Activated CD4-positive, alpha-beta T cell treated with anti-CD3 and anti-CD28 coated beads, Interleukin-2, amount 50 U/mL, for 1 hour (primary cell): ENCODE measurements at places on chromosomes 3 and 15.

DNA sequence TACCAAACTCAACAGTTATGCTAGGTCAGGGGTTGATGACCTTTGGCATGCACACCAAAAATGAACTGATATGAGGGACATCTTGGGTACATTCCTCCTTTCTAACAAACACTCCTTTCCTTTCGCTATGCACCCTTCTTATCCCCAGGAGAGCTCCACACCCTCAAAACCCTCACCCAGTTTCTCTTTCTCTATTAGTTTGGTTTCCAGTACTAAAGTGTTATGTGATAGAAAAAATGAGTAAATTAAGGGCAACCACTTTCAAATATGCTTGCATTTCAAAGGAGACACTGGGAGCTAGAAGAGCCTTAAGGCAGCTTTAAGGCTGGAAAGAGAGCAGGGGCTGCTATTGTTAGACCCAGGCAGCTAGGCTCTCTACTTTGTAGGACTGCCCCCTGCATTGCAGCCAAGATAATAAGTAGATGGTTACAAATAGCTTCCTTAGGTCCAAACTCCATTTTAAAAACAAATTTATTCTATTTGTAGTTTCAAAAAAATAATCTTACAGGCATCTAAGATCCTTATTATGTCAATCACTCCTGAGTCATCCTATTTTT is 244.3 kb downstream of the ZIC1 start:
- no peak for DNase-seq

DNA sequence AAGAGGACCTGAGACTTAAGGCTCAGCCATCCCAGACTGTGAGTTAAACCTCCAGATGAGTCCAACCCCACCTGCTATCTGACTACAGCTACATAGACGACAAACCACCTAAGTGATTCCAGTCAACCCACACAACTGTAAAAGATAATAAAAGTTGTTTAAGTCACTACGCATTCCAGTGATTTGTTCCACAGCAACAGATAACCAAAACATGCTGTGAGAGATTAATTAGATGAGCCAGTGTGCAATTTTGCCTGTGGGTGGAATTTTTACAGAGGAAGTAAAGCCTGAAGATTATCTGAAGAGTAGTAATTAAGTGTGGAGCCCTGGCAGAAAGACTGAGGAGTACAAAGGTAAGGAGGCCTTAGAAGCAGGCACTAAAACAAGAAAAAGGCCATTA is 5.4 kb downstream of the BTBD1 start:
- no peak for DNase-seq

DNA sequence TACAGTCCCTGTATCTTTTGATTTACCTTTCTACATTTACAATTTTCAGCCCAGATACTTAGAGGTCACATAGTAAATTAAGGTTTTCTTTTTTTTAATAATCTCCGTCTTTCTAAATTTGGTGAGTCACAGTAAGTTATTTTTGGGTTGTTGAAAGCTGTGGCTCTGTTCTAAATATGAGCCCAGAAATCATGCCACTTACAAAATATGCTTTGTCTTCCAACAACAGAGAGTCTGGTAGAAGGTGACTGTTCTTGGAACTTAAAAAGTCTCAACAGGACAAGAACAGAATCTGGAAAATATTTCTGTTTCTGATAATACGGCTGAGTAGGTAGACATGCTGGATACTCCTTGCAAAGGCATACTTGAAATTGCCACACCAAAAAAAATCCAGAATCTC is 16.0 kb downstream of the GOLGA8S start:
- DNase-seq = no peak

DNA sequence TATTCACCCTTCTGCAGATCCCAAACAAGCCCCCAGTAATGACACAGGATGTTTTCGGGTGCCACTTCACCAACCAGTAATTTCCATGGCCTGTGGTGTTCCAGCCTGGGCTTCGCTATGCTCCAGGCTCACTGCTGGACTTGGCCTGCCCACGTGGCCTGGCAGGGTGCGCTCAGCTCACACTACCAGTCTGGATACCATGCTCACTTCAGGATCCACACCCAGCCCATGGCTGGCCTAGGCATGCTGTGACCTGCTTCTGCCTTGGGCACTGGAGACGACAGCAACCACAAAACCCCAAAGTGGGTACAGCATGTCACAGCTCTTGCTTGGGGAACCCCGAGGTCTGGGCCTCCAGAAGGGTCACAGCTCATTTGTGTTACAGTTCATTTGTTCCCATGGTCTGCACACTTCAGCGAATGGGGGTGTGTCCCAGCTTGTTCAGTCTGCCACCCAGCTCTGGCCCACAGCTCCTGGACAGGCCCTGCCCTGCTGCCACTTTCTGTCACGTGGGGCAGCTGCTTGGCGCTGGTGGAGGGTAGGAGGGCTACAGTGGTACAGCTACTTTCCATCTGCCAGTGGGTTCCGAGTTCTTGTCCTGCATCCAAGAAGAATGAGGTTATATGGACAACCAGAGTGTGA is 650.8 kb downstream of the MCTP2 start:
- no peak for DNase-seq

DNA sequence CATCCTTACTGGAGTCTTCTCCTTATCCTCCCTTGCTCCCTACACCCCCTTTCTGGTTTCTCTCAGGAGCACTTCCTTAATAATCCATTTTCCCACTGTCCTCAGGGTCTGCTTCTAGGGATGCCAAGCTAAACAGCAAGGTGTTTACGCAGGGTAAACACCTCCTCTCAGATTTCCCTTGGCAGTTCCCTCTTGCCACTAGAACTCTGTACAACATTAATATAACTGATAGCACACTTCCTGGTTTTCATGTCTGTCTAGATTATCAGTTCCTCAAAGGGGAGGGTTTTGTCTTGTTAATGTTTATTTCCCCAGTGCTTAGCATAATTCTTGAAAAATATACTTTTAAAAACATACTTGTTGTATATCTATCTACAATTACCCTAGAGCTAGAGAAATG is 118.0 kb upstream of the SLC24A5 start:
- DNase-seq = no peak

DNA sequence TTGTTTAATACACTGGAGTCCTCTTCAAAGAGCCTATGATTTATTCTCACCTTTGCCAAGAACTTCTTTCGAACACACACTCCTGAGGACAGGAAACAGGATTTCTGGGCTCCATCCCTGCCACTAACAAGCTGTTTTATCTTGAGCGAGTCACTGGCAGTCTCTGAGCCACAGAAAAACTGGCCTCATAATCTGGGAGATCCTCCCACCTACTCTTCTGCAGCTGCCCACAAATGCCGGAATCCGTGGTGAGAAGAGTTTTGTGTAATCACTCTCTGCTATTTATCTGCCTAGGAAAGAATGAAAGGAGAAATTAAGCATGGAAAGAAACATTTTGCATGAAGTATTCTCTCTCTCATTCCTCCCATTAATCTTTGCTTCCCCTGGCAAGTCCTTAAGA is 172.0 kb upstream of the TRIM42 start:
- no peak for DNase-seq

- no peak for DNase-seq
Measured at GRCh38 chr15:56490461-56490860, 25.5 kb upstream of the MNS1 start.

GRCh38 chr3:150158943-150159625 is 188.4 kb upstream of the PFN2 start:
- DNase-seq = no peak

GRCh38 chr3:184680385-184681345 is 31.2 kb downstream of the MAGEF1 start:
- DNase-seq = no peak

- no peak for DNase-seq
Measured at GRCh38 chr15:51842852-51843737, 13.6 kb downstream of the TMOD3 start.

GRCh38 chr15:86905625-86906256 is 826.1 kb downstream of the AGBL1 start:
- no peak for DNase-seq

DNA sequence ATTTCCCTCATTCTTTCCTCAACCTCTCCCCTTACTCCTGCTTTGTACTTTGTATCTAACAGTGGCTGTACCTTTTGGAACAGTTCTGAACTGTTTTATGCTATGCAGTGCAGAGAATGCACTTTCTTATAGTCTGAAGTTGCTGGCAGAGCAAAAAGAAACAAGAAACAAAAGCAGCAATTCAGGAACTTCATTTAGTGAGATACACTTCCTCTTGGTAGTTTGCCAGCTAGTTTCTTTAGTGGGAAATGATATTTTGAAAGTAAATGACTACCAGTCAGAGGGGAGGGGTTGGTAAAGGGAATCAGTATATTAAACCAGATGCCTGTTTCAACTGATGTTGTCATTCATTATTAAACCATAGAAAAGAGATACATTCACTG is 55.0 kb upstream of the CHD2 start:
- DNase-seq = no peak

DNA sequence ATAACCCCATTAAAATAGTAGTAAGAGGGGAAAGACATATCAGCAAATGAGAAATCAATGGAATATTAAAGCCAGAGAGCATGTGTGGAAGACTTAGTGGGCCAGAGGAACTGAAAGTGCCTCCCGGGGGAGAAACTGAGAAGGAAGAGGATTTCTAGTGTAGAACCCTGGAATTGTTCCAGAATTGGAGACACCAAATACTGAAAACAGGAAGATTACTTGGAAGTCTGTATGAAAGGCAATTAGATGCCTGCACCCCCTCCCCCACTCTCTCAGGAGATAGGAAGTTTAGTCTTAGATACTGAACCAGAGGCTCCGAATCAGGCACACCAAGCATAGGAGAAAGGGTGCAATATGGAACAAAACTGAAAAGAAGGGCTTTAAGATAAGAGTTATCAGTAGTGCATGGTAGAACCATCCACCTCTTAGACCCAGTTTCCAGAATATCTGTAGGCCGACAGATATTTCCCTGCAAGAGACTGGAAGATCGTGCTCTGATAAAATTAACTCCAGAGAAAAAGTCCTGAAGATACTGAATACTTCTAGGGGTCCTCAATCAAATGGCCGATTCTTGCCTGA is 32.4 kb downstream of the KLHL18 start:
- no peak for DNase-seq

DNA sequence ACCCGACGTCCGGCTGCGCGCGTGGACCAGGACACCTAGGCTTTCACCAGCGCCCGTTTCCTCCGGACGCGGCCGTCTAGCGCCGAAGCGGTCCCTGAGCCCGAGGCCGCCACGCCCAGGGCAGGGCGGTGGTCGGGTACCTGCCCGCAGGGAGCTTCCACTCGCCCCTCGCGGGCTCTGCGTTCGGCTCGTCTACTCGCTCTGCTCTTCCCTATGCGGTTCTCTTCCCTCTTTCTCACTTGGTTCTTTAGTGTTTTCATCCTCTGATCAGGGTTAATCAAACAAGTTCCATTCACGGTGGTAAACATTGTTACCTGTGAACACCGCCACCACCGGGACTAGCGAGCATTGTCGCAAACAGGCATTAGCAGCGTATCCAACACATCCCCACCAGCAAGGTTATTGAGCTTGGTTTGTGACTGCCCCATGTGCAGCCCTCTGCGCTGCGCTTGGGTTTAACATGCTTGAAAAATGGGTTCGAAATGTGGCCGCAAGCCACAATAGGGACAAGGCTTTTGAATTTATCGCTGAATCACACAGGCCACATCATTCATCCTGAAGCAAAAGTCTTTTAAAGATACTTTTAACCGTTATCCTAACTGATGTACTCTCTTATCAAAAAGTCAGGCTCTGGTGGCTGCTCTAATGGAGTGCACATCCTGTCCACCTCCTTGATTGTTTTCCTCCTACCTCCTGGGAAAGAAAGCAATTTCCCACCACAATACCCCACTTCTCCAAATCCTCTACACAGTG is 843 bp upstream of the CD47 start:
- peak; percentile 50 for DNase-seq

- DNase-seq = no peak
Measured at GRCh38 chr3:85725809-85726208, 767.0 kb downstream of the CADM2 start.

- no peak for DNase-seq
Measured at GRCh38 chr15:72302955-72303354, 17.0 kb downstream of the CELF6 start.

GRCh38 chr3:16568532-16568931 is 36.7 kb downstream of the DAZL start:
- DNase-seq = no peak

DNA sequence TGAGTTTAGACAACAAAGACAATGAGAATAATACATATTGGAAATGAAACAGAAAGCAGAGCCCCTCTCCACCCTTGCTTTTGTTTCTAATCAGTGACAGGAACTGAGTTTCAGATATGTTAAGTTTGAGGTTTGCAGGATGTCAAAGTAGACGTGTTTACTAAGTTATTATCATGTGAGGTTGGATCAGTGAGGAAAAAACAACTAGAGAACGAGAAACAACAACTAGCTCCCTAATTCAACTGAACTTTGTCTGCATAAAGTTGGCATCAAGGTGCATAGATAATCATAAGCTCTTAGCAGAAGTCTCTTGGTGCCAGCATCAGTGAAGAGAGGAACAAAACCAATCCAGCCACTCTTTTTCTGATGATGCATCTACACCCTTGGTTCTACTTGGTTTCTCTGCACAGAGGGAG is 491.1 kb upstream of the NR2F2 start:
- no peak for DNase-seq

- DNase-seq = no peak
Measured at GRCh38 chr3:29764603-29765254, 483.9 kb downstream of the RBMS3 start.

GRCh38 chr15:93705753-93706455 is 525.5 kb upstream of the MCTP2 start:
- DNase-seq = no peak

GRCh38 chr3:89049119-89049518 is 58.3 kb upstream of the EPHA3 start:
- no peak for DNase-seq

DNA sequence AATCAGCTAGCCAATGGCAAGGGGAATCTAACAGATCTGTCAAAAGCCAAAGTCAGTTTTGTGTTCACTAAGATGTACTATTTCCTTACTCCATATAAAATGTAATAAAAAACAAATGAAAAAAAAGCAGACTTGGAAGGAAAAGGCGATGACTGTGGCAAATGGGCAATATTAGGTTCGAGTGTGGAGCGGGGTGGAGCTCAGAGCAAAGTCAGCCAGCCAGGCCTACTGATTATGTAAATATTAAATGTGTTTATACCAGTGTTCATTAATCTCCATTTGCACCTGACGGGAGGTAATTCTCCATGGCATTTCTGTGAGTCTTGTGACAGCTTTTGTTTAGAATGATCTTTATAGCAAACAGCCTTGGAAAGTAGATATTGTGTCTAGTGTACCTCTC is 96.2 kb upstream of the KCNMB2 start:
- no peak for DNase-seq

GRCh38 chr3:129727707-129728106 is 121.2 kb upstream of the PLXND1 start:
- no peak for DNase-seq

DNA sequence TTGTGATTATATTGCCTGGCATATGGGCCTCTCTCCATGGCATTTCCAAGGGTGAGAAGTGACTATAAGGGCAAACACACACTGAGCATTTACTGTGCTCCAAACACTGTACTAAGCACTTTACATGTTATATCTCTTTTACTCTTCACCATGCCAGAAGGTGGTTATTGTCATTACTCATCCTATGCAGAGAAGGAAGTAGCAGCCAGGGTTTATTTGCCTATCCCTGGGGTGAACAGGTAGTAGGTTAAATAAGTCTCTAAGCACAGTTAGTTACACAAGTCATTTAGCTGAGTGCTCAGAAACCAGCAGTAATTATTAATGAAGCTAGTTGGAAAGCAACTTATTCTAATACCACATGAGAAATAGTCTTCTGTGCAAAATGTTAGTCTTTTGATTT is 109.9 kb upstream of the SYNPR start:
- no peak for DNase-seq

GRCh38 chr15:81038975-81039607 is 38.4 kb downstream of the TLNRD1 start:
- no peak for DNase-seq
